Esophagus muscularis mucosa (tissue), 4 donors: ENCODE measurements at places on chromosomes 3 and 15. TPM values are rescaled to one million over a fixed set of nuclear protein-coding genes. Genes with fewer than 3 reads are reported as not detected.

Gene UTS2B
- 1.2 TPM for total RNA-seq

Gene SLC22A13
- 0.29 TPM for total RNA-seq

DNA sequence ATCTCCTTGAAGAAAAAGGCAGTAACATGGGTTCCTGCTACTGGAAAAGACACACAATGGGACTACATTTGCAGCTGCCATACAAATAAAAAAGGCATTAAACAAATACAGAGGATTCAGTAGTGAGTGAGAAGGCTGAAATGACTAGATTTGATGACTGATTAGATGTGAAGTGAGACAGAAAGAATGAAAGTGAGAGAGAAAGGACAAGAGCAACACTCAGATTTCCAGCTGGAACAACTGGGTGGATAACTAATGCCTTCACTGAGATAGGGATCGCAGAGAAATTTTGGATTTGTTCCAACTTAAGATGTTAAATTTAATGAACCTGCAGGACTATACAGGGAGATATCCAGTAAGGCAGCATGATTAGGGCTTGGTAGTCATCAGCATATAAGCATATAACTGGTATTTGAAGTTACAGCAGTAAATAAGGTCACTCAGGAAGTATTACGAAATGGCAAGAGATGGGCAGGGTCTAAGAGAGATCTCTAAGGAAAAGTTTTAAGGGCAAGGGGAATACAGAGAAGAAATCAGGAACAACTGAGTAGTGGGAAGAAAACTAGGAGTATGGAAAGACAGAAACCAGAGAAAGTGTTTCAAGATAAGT, 8.2 kb downstream of the OSBPL11 start:
- DNase-seq, result no peak
- H3K36me3 ChIP-seq, result peaks cover 6% of the 10 kb centered on the region
- no peak overlapping the region for H3K4me3 ChIP-seq
- H3K4me1 ChIP-seq, result peaks cover 12% of the 10 kb centered on the region
- no peak overlapping the region for H3K27ac ChIP-seq

Gene GABRG3
- total RNA-seq, result not detected

Gene SCAPER
- 22.4 TPM for total RNA-seq
